ENCODE measurements at places on chromosomes 12 and 14.

DNA sequence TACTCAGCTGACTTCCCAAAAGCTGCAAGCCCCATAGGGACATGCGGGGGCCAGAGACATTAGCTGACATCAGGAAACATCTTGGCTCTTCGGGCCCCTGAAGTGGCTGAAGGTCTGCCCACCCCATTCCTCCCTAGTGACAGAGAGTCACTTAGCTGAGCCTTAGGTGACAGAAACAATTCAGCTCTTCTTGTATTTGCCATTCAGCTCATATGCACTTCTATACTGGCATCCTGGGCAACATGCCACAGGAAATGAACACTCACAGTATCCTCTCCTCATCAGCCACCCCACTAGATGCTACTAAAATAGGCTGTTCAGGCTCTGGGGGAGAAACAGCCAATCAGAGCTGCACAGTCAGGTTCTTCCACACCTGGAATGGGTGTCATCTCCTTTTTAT lies 3.4 kb downstream of the DCTN2 start:
- DNase-seq: no peak

DNA sequence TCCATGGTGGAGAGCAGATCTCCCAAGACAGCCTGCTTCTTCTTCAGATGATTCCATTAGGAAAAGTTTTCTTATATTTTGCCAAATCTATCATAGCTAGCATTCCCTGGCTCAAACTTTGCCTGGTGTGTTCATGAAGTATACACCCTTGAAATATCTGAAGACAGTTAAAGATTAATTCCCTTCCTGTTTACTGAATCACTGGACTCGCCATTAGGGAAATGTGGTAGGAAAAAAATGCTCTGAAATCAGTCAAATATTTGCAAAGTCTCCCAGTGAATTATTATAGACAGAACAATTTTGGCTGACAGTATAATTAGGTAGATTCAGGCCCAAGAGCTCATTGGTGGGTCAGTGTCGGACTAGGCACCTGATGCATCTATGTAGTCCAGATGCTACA lies 86.5 kb downstream of the PDZRN4 start:
- DNase-seq: no peak

- no peak for DNase-seq
Measured at GRCh38 chr12:102811110-102811737, 105.8 kb downstream of the PAH start.

- DNase-seq: peak; percentile 30
Measured at GRCh38 chr14:96797582-96798349, 584 bp downstream of the VRK1 start.

- peak; percentile 96 for DNase-seq
Measured at GRCh38 chr14:35384455-35385041, 20.0 kb downstream of the NFKBIA start.

- DNase-seq: no peak
Measured at GRCh38 chr12:65184858-65185229, 15.5 kb downstream of the LEMD3 start.

All from fibroblast of lung (primary cell).